ENCODE measurements at places on chromosomes 5 and 9.

DNA sequence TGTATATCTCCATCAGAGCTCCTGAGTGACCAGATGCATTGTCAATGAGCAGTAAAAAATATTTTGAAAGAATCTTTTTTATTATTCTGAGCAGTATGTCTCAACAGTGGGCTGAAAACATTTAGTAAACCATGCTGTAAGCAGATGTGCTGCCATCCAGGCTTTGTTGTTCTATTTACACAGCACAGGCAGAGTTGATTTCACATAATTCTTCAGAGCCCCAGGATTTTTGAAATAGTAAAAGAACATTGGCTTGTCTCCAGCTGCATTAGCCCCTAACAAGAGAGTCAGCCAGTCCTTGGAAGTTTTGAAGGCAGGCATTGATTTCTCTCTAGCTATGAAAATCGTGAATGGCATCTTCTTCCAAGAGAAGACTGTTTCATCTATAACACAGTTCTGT lies 25.2 kb upstream of the ENTREP1 start:
- no peak for DNase-seq

- no peak for DNase-seq
Observed at GRCh38 chr9:112242147-112242804, 67.2 kb upstream of the SUSD1 start.

- no peak for DNase-seq
Observed at GRCh38 chr9:9284201-9284600, 1328.6 kb downstream of the PTPRD start.

GRCh38 chr9:90966480-90967144 lies 165.0 kb downstream of the SYK start:
- no peak for DNase-seq

GRCh38 chr5:6342689-6343315 lies 35.5 kb downstream of the MED10 start:
- no peak for DNase-seq
